Gastroesophageal sphincter (tissue), 4 donors: ENCODE measurements at places on chromosomes 11 and 22.

GRCh38 chr11:125441648-125442410 lies 54.2 kb downstream of the FEZ1 start:
- no peaks in the 10 kb centered on the region for H3K27me3 ChIP-seq

- H3K4me3 ChIP-seq = peak overlapping the region; percentile 74
- peak; percentile 3 for ATAC-seq
Measured at GRCh38 chr11:36288442-36289225, 590 bp downstream of the COMMD9 start.

DNA sequence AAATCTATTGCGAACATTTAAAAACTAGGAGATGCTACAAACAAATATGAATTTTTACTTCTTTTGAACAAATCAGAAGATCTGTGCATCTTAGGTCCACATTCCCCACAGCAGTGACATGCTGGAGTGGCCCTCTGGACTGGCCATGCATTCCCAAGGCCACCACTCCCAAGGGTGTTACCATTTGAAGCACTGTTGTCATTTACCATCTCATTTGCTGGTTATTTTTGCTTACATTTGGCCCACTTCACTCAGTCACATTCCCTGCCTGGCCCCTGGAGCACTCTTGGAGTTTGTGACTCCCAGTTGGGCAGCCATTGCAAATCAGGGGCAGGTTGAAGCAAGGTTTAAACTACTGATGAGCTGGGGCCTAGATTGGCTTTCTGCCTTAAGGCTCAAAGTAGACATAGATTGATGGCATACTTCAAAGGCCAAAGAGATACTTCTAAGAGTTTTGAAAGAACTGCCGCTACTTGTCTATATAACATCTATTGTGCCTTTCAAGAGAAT lies 8.5 kb upstream of the ZNRF3 start:
- H3K27ac ChIP-seq = no peak overlapping the region
- no peak for ATAC-seq
- H3K27me3 ChIP-seq = no peaks in the 10 kb centered on the region
- no peak overlapping the region for H3K4me3 ChIP-seq
- no peaks in the 10 kb centered on the region for H3K4me1 ChIP-seq
- no peaks in the 10 kb centered on the region for H3K36me3 ChIP-seq

GRCh38 chr11:127259102-127259501 lies 258.5 kb upstream of the KIRREL3 start:
- no peak overlapping the region for H3K4me3 ChIP-seq
- no peaks in the 10 kb centered on the region for H3K27me3 ChIP-seq
- no peaks in the 10 kb centered on the region for H3K36me3 ChIP-seq
- H3K27ac ChIP-seq = no peak overlapping the region
- no peak for ATAC-seq

- H3K27ac ChIP-seq = no peak overlapping the region
- no peak for ATAC-seq
- H3K27me3 ChIP-seq = no peaks in the 10 kb centered on the region
- peaks cover 2% of the 10 kb centered on the region for H3K4me1 ChIP-seq
Measured at GRCh38 chr11:24683583-24683982, 186.7 kb downstream of the LUZP2 start.

DNA sequence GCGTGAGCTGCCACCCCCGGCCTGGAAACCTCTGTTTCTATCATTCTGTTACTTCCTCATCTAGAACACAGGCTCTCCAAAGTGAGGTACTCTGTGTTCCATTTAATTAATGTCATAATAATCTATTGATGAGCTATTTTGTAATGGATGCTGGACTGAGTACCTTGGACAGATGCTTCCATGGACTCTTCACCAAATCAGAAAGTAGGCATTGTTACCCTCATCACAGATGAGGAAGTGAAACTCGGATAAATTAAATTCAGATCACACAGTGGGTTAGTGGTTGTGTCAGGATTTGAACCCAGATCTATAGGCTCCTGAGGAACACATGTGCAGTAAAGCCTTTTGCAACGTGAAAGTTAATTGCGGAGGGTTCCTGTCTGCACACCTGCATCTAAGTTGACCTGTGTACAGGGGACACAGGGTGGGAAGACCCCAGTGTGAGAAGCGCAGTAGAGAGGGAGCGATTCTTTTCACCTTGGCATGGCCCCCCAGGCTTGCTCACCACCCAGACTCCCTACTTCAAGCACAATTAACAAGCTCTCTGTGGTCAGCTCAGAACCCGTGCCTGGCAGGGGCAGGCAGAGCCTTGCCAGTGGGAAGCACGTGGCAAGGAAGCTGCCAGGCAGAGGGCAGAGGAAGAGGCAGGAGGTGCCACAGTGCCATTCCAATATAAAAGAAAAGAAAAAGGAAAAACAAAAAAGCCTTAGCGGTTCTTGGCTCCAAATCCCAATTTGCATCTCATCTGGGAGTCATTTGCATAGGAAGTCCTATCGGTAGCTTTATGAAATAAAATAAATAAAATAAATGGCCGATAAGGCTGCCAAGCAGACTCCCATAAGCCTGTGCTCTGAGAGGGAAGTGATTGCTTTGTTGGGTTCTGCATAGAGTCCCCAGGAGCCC lies 239.3 kb downstream of the GRIK4 start:
- H3K27ac ChIP-seq = no peak overlapping the region
- H3K27me3 ChIP-seq = peaks cover 28% of the 10 kb centered on the region

DNA sequence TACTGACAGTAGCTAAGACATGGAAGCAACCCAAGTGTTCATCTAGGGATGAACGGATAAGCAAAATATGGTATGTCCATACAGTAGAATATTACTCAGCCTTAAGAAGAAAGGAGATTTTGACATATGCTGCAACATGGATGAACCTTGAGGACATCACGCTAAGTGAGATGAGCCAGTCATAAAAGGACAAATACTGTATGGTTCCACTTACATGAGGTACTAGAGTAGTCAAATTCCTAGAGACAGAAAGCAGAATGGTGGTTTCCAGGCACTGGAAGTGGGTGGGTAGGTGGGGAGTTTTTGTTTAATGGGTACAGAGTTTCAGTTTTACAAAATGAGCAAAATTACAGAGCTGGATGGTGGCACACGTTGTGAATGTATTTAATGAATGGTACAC lies 18.1 kb downstream of the CHST1 start:
- no peak for ATAC-seq
- no peak overlapping the region for H3K27ac ChIP-seq
- no peaks in the 10 kb centered on the region for H3K4me1 ChIP-seq
- H3K4me3 ChIP-seq = no peak overlapping the region

DNA sequence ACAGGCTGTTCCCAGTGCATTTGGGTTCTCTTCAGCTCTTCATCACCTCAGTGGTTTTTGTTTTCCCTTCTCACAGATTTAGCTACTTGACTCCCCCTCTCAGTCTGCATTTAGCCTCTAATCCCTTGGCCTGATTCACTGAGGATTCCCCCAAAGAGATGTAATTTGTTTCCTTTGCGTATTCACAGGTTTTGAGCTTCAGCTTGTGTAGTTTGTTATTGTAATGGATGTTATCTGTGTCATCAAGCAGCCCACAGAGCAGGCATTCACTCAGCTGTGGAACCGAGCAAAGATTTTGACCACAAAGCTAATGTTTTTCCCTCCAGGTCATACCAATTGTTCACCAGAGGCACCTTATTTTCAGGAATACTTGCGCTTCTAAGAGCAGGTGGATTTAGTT lies 6.4 kb upstream of the ME3 start:
- peak overlapping the region; percentile 52 for H3K27ac ChIP-seq
- no peaks in the 10 kb centered on the region for H3K27me3 ChIP-seq
- no peak for ATAC-seq

DNA sequence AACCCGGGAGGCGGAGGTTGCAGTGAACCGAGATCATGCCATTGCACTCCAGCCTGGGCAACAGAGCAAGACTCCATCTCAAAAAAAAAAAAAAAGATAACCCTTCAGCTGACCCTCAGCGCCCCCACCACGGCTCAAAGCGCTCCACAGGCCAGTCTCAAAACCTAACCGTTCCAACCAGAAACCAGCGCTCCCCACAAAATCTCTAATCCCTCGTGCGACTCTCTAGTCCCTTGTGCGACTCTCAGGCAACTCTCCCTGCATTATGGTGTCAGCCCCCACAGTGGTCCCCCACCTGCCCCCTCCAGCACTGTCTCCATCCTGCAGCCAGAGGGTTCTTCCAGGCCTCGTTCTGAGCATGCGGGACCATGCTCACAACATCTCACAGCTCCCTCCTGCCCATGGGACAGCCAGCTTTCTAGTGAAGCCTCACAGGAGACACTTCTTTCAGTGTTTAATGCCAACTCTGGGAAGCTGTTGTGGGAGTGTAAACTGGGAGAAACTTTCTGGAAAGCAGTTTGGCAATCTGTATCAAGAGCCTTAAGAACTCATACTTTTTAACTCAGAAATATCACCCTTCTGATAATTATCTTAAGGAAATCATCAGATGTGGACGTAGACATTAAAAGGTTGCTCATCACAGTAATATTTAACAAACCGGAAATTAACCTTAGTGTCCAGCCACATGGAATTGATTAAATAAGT lies 4.2 kb upstream of the RASGRP2 start:
- no peak for ATAC-seq
- no peak overlapping the region for H3K4me3 ChIP-seq
- H3K27me3 ChIP-seq = no peaks in the 10 kb centered on the region
- H3K36me3 ChIP-seq = no peaks in the 10 kb centered on the region
- H3K27ac ChIP-seq = peak overlapping the region; percentile 95

- H3K27me3 ChIP-seq = no peaks in the 10 kb centered on the region
- ATAC-seq = no peak
- no peak overlapping the region for H3K27ac ChIP-seq
- H3K4me3 ChIP-seq = no peak overlapping the region
- H3K4me1 ChIP-seq = peaks cover 26% of the 10 kb centered on the region
Measured at GRCh38 chr22:19111140-19111539, 11.1 kb downstream of the DGCR2 start.

GRCh38 chr11:134596404-134596803 lies 184.4 kb upstream of the B3GAT1 start:
- ATAC-seq = no peak
- no peak overlapping the region for H3K27ac ChIP-seq
- H3K36me3 ChIP-seq = no peaks in the 10 kb centered on the region
- no peaks in the 10 kb centered on the region for H3K4me1 ChIP-seq
- H3K4me3 ChIP-seq = no peak overlapping the region
- H3K27me3 ChIP-seq = peaks cover 8% of the 10 kb centered on the region

DNA sequence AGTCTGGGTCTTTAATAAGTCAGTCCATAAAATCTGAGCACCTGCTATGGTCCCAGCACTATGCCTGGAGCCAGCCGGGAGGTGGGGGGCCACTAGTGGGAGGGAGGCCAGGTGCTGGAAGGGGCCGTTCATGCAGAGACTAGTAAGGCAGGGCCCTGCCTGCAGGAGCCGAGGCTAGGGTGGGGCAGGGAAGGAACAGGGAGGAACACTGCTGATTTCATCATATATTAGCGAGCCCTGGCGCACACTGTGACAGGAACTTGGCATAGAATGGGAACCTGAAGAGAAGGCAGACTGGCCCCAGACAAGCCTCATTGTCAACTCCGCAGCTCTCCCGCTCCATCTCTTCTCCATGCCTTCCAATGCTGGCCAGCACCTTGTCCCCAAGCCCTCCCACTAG lies 7.1 kb downstream of the VSIG10L2 start:
- no peaks in the 10 kb centered on the region for H3K36me3 ChIP-seq
- ATAC-seq = peak; percentile 66
- H3K4me3 ChIP-seq = no peak overlapping the region
- peak overlapping the region; percentile 64 for H3K27ac ChIP-seq

DNA sequence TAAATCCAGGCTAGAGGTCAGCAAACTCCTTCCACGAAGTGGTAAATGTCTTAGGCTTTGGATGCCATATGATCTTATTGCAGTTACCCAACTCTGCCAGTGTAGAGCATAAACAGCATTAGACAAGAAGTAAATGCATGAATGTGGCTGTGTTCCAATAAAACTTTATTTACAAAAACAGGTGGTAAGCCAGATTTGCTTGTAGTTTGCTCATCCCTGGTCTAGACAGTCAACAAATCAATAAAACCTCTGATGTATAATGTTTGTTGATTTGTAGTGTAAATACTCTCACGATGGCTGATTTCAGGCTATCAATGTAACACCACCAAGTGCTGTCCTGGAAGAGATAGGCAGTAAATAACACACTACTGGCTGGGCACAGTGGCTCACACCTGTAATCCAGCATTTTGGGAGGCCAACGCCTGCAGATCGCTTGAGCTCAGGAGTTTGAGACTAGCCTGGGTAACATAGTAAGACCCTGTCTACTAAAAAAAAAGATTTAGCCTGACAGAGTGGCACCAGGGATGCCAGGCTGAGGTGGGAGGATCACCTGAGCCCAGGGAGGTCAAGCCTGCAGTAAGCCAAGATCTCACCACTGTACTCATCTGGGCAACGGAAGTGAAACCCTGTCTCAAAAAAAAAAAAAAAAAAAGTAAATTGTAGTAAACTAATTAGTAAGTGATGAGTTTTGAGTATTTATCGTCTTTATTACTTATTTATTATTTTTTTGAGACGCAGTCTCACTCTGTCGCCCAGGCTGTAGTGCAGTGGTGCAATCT lies 6.9 kb upstream of the CATSPER1 start:
- no peaks in the 10 kb centered on the region for H3K4me1 ChIP-seq
- peaks cover 20% of the 10 kb centered on the region for H3K27me3 ChIP-seq
- no peak for ATAC-seq
- H3K4me3 ChIP-seq = no peak overlapping the region

DNA sequence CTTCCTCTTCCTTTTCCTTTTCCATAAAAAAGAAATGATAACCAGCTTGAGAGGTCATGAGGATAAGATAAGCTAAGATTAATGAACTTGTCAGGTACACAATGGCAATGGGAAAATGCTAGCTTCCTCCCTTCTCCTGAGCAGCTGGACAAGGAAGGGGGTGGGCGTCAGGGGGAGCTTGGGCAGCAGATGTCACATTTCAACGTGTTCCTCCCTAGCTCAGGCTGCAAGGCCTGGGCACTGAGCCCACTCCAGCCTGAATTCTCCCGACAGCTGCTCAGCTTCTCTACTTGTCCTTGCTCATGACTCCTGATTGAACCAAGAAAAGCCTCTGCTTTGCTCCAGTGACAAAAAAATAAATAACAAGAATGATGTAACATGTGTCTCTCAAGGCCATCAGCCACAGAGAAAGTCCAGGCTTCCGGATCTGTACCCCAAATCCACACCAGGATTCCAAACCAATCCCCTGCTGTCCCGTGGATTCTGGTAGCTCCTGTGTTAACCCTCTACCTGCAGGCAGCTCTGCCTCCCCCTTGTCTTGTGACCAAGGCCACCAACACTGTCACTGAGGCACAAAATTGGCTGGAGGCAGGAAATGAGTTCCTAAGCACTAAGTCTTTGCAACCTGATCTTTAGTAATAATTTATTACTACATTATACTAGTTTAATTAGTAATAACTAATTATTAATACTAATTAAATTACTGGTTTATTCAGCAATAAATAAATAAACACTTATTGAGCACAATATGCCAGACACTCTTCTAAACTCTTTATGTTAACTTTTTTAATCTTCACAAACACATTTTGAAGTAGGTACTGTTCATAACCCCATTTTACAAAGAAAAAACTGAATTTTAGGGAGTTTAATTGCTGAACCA lies 146.5 kb downstream of the CCDC34 start:
- H3K36me3 ChIP-seq = no peaks in the 10 kb centered on the region
- H3K27me3 ChIP-seq = no peaks in the 10 kb centered on the region
- ATAC-seq = peak; percentile 64
- H3K4me1 ChIP-seq = peaks cover 42% of the 10 kb centered on the region
